ACHN (cell line): ENCODE measurements at places on chromosomes 1 and 21.

GRCh38 chr1:204275695-204276370 lies 62.0 kb upstream of the GOLT1A start:
- DNase-seq = no peak

DNA sequence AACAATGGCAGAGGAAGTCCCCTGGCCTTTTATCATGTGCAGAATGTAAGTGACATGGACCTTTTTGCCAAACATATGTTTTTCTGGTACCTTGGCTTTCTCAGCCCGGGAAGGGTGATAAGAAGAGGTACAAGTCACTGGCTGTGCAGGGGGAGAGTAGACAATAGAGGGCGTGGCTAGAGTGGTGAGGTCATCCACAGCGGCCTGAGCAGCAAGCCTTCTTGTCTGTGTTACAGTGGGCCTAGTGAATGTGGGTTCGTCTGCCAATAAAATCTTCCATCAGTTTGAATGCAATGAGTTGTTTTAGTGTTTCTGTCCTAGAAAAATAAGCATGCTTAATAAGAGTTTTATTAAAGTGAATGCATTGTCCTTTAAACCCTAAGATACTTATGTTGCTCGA lies 59.0 kb upstream of the PGD start:
- DNase-seq = no peak

DNA sequence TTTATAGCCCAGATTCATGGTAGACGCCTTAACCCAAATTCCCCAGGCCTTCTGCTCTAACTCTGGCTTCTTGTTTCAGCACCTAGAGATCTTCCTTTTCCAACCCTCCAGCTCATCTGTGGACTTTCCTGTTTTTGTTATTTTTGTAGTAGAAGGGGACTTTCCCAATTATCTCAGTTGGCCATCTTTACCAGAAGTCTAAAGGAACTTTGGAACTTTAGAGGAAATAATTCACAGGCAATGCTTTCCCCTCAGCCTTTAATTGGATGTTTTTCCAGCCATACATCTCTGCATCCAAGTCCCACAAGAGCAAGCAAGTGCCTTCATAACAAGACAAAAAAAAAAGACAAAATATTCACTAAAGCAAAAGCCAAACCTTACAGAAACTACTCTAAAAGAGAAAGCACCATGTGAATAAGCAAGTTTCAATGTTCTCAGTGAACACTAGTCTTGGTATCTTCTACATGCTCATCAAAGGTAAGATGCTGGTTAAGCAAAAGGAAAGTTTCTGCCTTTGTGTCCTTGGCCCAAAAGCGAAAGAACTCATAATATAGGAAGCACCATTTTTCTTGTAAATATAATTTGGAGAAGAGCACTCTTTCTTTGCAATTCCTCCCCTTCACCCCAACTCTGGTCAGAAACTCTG lies 377.3 kb downstream of the SETD4 start:
- DNase-seq = no peak

DNA sequence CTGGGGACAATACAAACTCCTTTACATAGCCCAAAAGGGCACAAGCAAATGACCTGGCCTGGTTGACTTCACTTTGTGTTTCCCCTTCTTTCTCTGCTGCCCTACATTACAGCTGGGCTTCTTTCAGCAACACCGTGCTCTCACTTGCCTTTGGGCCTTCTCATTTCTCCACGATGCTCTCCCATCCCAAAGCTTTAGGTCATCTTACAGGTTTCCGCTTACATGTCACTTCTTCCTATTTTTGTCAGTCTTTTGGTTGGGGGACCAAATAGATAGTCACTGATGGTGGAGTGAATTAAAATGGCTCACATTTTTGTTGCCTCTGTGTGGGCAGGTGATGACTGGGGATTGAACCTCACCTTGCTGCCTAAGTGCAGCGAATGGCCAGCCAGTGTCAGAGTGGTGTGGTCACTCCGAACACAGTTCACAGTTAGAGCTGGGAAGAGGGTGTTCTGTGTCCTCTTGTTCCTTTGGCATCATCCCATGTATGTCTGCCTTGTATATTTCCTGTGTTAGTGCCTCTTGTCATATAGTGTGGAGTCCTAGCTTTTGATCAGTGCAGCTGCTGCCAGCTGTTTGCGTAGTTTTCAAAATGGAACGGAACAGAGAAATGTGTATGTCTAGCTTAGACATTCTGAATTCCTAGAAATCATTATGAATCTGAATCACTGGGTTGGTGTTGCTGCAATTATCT lies 134.8 kb downstream of the NOS1AP start:
- DNase-seq = no peak

DNA sequence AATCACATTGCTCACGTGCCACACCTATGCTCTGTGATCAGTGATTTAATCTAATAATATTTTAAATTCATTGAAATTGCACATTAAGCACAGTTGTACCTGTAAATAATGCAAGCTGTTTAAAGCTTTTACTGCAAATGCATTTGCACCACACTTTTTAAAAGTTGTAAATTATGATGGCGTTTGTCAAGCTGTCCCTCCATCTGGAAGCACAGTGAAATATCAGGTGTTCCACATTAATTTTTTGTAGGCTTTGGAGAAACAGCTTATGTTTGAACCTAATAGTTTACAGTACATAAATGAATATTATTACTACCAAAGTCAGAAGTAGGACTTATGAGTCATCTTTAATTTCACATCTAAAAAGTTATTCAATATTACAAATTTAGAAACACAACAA lies 3.0 kb upstream of the DPYD start:
- DNase-seq = no peak

GRCh38 chr21:38660333-38661196 lies 145.2 kb upstream of the ETS2 start:
- DNase-seq = no peak

- no peak for DNase-seq
Observed at GRCh38 chr1:182739545-182739944, 50.0 kb upstream of the NPL start.
